RKO (cell line): ENCODE measurements at places on chromosomes 2 and 18.

DNA sequence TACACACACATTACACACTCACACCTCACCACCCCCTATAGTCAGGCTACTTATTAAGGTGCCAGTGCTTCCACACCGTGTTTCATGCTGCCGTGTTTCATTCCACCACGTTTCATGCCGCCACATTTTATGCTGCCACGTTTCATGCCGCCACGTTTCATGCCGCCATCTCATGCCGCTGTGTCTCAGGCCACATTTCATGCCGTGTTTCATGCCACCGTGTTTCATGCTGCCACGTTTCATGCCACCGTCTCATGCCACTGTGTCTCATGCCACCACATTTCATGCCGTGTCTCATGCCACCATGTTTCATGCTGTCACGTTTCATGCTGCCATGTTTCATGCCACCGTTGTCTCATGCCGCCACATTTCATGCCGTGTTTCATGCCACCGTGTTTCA, 65.1 kb downstream of the MBOAT2 start:
- no peak for DNase-seq

DNA sequence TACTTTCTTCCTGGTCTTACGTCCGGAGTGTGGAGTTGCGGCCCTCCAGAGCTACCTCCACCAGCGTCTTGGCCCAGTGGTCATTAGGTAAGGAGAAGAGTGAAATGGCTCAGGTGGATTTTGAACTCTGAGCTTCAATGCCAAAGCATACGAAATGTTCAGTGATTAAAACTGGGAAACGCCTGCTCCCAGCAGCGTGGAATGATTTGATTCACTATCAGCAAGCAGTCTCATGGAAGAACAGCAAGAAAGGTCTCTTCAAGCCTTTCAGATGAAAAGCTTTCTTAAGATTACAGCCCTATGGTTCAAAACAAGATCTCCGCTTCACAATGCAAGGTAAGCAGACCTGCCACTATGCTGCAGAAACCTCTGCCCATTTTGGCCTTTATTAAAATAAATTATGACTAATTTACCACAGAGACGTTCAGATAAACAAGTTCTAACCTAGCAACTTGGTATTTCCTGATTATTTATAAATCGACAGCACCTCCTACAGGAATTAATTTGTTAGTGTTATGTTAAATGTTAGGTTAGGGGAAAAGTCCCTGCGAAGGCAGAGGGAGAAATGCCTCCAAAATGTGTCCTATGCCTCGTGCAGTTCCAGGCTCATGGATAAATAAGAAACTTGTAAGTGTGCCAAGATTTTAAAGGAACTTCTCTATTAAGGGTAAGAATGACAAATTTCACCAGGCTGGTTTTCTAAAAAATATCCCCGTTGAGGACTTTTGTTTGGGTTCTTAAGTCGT, 10.1 kb downstream of the SP9 start:
- peak; percentile 79 for DNase-seq

DNA sequence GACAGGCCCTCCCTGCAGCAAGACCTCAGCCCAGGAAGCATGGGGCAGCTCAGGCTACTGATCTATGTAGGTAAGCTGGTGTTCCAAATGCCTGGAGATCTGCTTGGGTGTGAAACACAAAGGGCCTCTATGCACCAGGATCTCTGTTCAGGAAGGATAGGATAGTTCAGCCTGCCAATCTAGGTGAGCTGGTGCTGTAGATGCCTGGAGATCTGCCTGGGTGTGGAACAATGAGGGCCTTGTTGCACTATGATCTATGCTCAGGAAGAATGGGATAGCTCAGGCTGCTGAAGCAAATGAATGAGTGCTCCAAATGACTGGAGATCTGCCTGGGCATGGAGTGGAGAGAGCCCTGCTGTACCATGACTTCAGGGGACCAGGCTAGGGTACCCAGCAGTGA, 48.9 kb upstream of the MYL1 start:
- no peak for DNase-seq

DNA sequence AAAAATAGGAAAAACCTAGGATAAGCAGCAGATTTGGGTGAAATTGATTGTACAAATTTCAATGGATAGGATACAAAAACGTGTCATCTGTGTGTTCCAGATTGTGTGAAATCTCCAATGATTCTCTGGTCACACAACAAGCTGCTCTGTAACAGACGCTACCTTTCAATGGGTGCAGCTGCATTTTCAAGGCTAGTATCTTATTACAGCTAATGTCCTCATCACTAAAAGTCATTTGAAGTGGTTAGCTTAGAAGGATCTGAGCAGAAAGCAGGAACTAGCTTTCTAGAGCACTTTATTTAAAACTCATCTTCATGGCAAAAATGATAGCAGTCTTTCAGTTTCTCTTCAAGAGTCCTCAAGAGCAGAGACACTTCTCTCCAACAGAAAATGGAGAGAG, 364.6 kb downstream of the LRP1B start:
- DNase-seq: no peak

DNA sequence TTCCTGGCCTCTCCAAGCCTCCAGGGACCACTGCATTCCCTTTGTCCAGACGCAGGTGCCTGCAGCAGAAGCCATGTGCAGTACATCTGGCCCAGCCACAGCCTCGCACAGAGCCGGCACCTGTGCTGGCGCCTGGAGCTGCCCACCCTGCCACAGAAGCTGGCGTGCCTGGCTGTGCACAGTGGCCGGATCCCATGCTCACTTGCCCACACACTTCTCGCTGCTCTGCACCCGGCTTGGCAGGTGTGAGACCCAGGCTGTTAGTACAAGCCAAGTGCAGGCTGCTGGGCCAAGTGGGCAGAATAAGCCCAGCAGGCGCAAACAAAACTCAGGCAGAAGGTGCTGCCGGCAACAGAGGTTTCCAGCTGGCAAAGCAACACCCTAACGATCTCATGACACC, 124.5 kb upstream of the CCDC150 start:
- DNase-seq: no peak

GRCh38 chr2:135783439-135783838, 41.8 kb downstream of the UBXN4 start:
- DNase-seq: no peak

DNA sequence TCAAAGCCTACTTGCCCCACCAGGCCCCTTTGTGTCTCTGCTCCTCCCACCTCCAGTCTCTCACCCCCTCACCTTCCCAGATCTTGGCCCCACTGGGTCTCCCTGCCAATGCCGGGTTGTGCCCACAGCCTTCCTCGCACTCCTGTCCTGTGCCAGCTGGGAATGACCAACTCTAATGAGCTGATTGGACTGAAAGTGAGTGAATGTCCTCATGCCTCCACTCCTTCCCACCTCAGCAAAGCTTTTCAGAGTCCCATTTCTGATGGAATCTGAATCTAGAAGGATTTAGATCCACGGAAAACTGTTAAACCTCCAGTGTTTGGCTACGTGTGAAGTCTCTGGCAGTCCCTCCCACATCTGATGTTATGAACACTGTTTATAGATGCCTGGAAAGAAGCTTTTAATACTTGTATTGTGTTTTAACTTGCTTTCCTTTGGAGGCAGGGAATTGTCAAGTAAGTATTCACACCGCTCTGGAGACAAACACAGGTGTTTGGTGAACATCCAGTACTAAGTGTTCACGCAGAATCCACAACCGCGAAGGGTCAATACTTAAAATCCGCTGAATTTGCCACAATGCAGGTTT, 103.9 kb downstream of the RTN4 start:
- DNase-seq: no peak

DNA sequence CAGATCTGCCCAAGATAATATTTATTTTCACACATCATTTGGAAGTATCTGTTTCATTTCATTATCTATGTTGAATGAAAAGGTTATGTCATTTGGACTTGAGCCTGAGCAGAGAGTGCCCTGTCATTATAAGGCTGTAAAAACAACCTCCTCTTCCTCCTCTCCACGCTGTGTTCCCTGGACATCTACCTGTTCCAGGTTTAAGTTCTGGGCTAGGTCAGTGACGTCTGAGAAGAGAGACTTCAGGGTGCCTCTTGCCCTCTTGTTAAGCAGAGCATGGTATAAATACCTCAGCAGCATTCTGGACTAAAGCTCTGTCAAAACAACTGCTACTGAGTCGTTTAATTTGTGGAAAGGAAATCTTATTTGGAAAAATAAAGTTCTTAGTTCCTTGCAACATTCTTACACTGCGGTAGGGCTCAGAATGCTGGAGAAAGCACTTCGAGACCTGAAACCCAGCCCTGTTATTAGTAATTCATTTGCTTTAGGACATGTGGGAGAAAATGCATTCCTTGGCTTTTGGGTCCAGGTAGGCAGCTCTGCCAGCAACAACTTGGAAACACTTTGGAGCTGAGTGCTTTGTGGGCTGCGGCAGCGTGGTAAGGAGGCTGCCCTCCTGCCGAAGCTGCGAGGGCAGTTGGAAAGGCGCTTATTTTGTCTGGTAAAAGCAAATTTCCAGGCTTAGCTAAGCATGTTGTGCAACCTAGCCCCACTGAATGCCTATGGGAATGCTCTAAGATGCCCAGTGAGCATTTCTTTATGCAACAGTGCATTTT, 91.8 kb upstream of the NEDD4L start:
- no peak for DNase-seq

- peak; percentile 78 for DNase-seq
These were observed 108.5 kb upstream of the COL5A2 start for GRCh38 chr2:189287982-189288521.

DNA sequence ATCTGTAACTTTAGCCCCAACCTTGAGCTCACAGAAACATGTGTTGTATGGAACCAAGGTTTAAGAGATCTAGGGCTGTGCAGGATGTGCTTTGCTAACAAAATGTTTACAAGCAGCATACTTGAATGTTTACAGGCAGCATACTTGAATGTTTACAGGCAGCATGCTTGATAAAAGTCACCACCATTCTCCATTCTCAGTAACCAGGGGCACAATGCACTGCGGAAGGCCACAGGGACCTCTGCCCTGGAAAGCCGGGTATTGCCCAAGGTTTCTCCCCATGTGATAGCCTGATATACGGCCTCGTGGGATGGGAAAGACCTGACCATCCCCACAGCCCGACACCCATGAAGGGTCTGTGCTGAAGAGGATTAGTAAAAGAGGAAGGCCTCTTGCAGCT, 52.4 kb downstream of the LONRF2 start:
- no peak for DNase-seq

GRCh38 chr2:27496357-27497287, at the start of gene GCKR:
Gene GCKR (plus strand): TSS chr2:27496839. CDS start chr2:27496905, 66 bp downstream.
- no peak for DNase-seq

- DNase-seq: no peak
These were observed 70.3 kb downstream of the CERKL start for GRCh38 chr2:181586569-181587081.

DNA sequence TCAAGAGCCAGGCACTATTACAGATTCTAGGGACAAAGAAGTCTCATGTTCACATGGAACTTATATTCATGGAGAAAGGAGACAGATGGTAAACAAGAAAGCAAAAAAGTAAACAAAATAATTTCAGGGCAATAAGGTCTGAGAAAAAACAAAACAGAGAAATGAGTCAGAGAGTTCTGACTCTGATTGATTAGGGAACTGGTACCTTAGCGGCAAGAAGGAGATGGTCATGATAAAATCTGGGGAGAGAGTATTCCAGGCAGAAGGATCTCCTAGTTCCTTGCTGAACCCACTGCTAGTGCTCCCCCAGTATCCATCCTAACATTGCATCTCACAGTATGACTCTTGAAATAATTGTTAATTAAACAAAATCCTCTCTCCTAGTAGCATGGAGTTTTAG, 161.8 kb upstream of the KLF7 start:
- DNase-seq: no peak

DNA sequence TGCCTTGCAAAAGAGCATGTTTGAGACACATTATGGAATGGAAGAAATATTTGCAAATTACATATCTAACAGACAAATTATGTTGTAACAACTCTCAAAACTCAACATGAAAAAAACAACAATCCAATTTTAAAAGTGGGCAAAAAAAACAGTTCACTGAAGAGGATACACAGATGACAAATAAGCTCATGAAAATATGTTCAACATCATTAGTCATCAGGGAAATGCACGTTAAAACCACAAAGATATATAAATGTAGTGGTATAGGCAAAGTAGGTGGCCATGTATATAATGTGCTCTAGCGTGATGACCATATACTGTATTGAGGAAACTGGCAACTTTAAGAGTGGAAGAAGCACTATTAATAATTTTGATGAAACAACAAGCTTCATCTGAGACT, 220.1 kb downstream of the IRS1 start:
- no peak for DNase-seq

DNA sequence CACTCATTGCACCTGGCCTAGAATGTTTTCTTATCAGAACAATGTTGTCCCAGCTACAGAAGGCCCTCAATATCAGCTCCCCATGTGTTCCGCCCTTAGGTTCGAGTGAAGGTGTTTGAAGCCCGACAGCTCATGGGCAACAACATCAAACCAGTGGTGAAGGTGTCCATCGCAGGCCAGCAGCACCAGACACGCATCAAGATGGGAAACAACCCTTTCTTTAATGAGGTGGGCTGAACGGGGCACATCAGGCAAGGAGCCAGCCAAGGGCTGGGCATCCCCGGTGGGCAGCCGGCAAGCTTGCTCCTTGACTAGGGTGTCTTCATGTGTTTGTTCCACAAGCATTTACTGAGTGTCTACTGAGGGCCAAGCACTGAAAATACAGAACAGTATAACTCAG, 9.2 kb downstream of the FER1L5 start:
- DNase-seq: no peak

DNA sequence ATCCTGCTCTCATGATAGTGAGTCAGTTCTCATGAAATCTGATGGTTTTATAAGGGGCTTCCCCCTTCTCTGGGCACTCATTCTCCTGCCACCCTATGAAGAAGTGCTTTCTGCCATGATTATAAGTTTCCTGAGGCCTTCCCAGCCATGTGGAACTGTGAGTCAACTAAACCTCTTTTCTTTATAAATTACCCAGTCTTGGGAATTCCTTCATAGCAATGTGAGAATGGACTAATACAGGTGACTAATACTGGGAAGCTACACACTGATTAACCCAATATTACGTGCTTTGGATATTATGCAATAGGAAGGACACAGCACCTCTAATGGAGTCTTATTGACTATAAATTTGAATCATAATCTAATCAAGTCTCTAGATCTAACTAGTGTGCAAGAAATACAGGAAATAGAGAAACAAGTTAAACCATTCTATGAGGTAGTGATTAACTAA, 107.2 kb upstream of the ETAA1 start:
- peak; percentile 38 for DNase-seq

DNA sequence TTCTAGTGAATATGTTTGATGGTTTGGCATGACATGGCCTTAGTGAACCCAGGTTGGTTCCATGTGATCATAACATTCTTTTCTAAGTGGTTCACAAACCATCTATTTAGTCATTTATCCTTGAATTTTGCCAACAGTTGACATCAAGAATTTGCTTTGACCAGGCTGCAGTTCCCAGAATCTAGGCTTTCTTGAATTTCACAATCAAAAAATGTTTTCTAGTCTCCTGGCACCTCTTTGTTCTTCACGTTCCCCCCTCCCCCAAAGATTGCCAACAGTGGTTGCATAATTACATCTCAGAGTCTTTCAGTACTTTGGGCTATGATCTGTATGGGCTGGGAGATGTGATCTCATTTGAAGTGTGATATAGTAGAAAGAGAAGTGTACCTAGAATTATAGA, 124.0 kb downstream of the GATA6 start:
- DNase-seq: no peak

DNA sequence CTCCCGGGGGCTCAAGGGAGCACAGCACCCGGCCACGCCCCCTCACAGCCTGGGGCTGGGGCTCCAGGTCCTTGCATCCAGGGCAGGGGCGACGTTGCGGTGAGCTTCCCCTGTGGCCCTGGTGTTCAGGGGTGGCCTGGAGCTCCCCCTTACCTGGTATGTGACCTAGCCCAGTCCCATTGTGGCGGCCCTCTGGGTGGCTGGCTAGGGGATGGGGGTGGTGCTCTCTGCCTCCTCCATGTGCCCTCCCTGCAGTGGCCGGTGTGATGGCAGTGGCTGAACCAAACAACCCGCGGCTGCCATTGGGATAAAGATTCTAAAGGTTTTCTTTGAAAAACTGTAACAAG, 288.3 kb downstream of the RDH14 start:
- DNase-seq: no peak

- no peak for DNase-seq
These were observed 70.6 kb downstream of the EMILIN2 start for GRCh38 chr18:2917259-2918047.
